Stimulated activated CD8-positive, alpha-beta memory T cell treated with anti-CD3 and anti-CD28 coated beads, Interleukin-7, amount 100 ng/mL, for 48 hours (primary cell): ENCODE measurements at places on chromosomes 1 and 21.

- no peak for DNase-seq
These were observed 10.1 kb upstream of the RHOU start for GRCh38 chr1:228725178-228725577.

DNA sequence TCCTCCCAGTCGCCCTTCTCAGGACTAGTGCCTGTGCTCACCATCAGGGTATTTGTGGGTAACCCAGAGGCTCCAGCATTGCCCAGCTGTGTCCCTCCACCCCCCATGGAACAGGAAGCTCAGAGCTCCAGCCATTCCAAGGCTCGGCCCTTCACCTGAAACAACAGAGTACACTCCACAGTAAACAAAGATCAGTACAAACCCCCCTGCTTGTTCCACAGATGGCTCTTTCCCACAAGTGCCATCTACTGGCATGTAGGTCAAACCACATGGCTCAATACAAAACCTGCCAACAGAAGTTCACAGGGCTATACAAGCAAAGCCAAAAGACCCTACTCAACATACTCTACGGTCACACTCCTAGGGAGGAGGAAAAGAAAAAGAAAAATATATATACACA, 258.7 kb downstream of the AGBL4 start:
- no peak for DNase-seq

DNA sequence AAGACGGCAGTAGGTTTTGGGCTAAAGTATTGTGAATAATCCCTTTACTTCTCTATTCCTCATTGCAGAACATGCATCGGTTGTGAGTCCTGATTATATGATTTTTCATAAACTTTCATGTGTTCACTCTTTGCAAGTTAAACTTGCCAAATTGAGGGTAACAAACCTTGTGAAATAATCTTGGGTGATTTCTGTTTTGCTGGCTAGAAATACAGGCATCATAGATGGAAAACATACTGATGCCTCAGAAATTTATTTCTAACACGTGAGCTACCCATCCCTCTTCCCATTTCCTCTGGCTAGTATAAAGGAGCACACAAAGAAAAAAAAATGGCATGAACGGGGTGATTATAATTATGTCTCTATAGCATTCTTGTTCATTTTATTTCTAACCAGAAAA, 39.6 kb downstream of the RGS5 start:
- DNase-seq = no peak

DNA sequence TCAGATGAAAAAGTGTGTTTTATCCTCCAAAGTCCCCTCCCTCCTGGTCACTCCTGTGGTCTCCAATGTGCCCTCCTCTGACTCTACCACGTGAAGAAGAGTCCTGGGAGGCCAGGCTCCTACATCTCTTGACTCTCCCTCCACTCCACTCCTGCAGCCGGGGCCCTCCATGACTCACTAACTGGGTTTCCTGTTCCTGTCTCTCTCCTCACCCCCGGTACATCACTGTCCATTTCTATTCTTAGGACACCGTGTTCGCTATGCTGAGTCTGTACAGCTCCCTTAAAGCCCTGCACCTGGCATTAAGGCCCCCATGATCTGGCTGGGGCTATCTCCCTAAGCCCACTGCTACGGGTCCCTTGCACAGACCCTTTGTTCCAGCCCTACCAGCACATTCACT, 93.4 kb downstream of the BCAR3 start:
- DNase-seq = no peak

GRCh38 chr1:67647036-67647798, 37.8 kb upstream of the GADD45A start:
- DNase-seq = no peak
